CD4-positive, alpha-beta T cell treated with Interleukin-10 for 1 hour (primary cell): ENCODE measurements at places on chromosomes 2 and 18.

DNA sequence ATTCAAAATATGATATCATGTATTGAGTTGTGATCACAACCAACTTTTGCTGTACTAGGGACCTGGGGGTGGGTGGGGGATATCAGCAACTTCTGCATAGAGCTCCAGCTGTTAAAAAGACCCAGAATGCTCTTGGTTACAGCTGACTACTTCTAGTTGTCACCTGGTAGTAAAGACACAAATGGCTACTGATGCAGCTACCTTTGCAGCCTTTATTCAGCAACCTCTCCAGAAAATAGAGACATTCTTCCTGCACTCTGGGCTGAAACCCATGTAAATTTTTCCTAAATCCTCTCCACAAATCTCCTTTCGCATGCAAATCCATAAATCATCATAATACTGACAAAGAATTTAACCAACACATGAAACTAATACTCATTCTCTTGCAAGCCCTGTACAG lies 238.3 kb downstream of the TCF4 start:
- no peak for DNase-seq

DNA sequence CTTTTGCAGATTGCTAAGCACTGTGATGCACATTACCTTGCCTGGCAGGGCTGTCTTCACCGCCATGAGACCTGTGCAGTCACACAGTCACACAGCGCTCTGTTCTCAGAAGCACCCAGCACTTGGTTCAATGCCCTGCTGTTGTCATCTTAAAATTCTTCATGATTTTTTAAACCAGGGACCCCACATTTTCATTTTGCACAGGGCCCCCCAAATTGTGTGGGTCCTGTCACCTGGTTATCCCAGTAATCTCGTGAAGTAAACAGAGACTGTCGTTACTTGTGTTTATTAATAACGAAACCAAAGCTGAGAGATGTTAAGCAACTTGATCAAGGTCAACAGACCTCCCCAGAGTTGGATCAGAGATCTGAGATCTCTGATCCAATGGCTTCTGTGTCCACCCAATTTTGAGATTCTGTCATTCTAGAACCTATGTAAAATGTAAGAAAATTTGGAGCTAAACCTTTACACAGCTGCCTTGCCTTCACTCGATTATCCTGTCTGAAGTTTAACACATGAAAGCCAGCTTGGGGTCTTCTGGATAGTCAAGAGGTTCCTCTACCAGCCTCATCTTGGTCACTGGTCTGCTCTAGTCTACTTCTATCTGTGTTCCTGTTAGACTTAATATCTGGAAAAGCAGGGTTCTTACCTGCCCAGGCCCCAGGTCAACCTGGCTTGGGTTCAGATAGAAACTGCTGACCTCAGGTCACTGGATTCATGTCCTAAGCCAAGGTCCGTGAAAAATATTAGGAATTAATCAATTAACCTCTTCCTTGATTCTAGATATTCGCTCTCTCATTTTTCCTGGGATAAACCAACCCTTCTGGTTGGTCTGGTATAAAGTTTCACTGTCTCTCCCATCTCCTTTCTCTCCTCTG lies 13.7 kb upstream of the TTC39C start:
- no peak for DNase-seq

DNA sequence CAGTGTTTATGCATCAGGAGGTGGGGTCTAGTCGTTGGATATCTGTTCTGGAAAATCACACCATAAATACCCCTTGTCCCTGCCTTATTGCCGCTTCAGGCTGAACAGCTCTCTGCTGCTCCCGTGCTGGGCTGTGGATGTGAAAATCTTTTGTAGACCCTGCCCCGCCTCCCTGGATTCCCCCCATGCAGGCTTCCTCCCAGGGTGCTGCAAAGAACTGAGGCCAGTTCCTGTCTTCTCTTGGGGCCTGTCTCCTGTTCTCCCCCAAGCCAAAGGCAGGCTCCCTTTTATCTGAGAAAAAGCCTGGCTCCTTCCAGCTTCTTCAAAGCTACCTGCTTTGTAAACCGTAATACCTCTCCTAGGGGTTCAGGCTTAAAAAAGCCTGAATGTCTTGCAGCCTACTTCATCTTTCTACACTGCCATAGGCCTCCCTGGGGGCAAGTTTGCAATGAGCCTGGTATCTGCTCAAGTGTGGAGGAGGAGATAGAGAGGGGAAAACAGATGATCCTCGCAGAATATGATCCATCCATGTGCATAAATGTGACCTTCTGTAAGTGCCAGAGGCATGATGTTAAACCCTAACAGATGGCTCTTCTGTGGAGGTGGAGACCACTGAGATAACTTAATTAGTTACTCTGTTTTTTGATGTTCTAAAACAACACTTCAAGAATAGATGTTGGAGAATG lies 55.3 kb downstream of the VWA3B start:
- DNase-seq = no peak

DNA sequence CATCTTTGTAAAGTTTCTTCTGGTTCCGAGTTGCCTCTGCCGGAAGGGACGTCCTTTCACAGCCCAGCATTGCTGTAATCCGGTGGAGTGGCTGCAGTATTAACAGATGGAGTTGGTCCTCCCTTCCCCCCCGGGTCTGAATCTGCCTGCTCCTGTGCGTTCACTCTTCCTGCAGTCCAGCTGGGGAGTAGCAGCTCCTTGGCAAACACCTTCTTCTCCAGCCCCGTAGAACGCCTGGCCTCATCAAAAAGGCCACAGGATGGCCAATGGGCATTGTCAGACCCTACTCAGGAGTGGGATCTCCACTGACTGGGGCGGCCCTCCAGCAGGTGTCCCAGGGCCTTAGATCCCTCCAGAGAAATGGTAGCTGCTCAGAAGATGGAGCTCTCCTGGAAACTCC lies 234.0 kb downstream of the FAM210A start:
- no peak for DNase-seq

DNA sequence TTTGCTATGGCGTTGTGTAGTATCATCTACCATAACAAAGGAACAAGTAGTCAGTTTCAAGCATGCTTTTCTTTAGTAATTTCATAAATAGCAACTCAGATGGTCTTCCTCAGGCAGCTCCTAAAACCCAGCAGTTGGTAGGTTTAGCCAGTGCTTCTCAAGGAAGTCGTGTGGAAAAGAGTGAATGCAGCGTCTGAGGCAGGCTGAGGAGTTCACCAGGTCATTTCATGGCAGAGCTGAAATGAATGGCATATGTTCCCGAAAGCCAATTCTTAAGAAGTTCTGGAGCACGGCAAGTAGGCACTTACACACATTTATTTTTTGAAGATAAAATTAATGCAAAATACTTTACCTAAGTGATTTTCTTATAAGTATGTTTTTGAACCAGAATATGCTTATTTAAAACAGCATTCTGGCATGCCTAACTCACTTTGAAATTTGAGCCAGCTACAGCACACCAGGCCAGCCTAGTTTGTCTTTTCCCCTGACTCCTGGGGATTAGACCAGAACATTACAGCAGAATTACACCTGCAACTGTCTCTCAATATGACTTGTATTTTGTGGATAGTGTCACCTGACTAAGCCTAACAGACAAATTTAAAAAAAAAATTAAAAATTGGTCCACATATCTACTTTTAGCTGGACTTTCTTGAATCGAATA lies 62.2 kb downstream of the OSBPL6 start:
- DNase-seq = no peak
